Retina (tissue), 1 donor: ENCODE measurements at places on chromosomes 6 and 20.

GRCh38 chr6:1390133-1390945 is 963 bp downstream of the FOXF2 start:
- peak; percentile 80 for DNase-seq

DNA sequence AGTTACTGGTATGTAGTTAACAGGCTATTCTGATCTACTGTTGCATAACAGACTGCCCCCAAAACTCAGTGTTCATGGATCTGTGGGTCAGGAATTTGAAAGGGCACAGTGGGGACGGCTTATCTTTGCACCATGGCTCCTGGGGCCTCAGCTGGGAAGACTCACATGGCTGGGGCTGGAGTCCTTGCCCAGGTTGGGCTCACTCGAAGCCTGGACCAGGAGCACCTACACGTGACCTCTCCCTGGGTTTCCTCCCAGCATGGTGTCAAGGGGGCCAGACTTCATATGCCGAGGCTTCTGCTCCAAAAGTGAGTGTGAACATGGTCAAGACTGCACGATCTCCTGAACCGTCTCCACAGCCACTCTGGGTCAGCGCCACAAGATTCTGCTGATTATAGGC is 11.7 kb downstream of the SYNDIG1 start:
- DNase-seq: no peak

DNA sequence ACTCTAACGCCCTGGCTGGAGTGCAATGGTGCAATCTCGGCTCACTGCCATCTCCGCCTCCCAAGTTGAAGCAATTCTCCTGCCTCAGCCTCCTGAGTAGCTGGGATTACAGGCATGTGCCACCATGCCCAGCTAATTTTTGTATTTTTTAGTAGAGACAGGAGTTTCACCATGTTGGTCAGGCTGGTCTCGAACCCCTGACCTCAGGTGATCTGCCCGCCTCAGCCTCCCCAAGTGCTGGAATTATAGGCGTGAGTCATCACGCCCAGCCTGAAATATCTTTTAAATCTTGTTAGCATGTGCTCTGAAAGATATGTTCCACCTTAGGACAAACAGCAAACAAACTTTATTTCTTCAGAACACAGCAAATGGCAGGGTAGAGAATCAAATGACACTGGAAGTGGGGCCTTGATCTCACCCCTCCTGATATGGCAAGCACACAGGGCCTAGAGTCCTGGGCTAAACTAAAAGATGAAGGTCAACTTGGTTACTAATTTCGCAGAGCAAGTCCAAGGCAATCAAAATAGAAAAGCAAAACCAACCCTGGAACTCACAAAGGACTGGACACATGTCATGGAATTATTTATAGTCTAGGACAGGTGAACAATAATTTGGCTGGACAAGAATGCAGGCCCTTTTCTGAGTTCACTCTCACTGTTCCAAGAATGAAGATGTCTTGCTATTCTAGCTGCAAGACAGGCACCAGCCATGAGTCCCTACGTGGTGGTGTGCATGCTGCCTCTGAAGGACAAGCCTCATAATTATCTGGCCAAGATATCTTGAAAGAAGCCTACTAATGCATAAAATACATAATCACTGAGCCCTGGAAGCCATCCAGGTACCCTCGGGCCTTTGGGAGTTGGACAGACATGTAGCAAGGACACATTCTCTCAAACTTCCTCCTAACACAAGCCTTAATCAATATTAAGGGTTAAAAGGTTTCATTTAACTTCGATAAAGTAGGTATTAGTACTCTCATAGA is 35.6 kb downstream of the B4GALT5 start:
- no peak for DNase-seq

DNA sequence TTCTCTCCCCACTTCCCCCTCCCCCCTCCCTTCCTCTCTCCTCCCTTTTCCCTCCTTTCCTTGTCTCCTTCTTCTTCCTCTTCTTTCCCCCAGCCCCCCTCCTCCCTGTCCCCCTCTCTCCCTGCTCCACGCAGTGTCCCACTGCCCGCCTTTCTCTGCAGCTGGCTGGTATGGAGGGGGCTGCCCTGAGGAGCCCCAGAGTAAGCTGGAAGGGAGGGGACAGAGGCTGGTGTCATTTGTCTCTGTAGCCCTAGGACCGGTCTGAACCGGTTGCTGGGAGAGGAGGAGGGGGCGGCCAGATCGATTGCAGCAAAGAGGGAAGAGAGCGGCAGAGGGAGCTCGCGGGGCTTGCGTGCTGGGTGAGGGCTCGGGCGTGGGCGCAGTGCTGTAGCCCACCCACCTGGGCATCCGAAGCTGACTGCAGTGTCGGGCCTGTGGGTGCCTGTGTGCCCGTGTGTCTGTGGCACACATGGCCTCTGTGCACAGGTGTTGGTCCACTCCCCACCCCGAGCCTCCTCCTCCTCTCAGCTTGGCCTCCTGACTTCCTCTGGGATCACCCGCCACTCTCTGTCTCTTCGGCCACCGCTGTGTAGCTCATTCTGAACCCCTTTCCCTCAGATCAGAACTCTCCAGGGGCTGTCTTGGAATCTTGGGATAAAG is 50.6 kb downstream of the SRC start:
- peak; percentile 96 for DNase-seq

GRCh38 chr6:56815436-56815835 is 139.5 kb upstream of the BEND6 start:
- no peak for DNase-seq

- peak; percentile 2 for DNase-seq
Observed at GRCh38 chr6:141726248-141726647, 406.5 kb upstream of the GJE1 start.

DNA sequence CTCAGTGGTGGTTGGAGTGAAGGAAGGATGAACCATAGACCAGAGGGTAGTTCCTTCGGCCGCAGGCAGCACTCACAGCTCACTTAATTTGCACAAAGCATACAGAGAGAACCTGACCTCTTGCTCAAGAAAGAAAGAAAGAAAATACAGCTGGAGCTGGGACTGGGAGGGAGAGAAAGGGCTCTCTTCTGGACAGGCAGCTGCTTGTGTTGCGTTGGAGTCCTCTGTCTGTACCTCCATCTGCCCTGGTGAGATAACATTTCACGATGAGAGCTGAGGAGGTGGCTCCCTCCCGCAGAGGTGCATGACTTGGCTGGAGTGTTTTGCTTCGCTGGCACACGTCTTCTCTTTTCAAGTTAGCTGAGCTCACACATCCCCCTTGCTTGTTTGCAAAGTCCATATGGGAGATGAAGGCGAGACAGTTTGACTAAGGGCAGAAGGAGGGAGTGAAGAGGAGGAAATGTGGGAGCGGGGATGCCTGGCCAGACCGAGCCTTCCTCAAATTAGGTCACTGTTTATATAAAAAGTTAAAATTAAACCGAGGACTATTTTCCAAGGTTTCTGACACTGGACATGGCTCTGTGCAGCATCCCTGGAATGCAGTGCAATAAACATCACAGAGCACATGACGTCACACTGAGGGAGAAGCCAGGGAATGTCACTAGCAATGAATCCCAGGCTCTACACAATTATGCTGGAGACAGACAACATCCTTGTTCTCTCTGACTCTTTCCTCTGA is 359.4 kb downstream of the CD83 start:
- peak; percentile 32 for DNase-seq

GRCh38 chr6:56766806-56767178 is 124.1 kb upstream of the DST start:
- DNase-seq: no peak

DNA sequence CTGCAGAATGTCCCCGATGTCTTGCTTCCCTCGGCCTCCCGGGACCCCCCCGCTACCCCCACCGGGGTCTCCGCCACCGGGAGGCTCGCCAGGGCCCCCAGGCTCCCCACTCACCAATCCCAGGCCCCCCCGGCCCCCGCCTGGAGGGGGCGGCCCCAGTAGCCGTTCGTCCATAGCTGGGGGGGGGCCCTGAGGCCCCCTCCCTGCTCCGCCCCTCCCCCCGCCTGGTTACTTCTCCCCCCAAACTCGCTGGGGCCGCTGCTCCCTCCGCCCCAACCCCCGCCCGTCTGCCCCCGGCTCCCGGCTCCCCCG is 304 bp downstream of the PBX2 start:
- DNase-seq: no peak

GRCh38 chr20:45407067-45407745 is 883 bp upstream of the DBNDD2 start:
- peak; percentile 71 for DNase-seq

DNA sequence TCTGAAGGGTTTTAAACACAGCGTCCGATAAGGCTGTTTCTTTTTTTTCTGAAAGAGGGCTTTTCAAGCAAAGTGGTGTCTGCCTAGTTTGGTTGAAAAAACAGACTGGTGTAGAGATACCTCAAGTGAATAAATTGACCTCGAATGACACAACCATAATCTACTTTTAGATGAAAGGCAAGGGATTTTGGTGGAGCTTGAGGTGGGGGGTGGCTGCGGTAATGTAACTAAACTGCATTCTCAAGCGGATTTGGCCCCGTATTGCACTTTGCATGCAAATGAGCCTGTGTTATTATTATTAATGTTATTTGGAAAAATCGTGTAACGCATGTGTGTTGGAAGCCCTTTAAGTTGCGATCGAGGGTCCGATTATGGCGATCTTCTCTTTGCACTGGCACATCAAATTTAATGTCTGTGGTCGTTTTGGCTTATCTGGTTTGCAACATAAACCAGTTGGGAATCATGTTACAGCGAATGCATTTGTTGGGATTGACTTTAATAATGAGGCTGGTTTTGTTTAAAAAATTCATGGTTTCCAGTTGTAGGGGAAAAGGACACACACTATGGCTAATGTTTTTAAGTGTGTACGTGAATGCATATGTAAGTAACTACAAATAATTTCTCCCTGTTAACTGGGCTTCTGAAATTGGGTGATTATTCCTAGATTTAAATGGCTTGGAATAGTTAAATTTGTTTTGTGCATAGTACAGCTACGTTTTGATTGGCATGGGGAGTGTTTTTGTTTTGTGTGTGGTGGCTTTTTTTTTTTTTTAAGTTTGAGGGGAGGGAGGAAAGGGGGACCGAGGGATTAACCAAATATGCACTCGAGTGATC is 1.0 kb downstream of the JARID2 start:
- DNase-seq: peak; percentile 29

- DNase-seq: no peak
Observed at GRCh38 chr20:46638134-46638897, 12.9 kb downstream of the SLC13A3 start.

DNA sequence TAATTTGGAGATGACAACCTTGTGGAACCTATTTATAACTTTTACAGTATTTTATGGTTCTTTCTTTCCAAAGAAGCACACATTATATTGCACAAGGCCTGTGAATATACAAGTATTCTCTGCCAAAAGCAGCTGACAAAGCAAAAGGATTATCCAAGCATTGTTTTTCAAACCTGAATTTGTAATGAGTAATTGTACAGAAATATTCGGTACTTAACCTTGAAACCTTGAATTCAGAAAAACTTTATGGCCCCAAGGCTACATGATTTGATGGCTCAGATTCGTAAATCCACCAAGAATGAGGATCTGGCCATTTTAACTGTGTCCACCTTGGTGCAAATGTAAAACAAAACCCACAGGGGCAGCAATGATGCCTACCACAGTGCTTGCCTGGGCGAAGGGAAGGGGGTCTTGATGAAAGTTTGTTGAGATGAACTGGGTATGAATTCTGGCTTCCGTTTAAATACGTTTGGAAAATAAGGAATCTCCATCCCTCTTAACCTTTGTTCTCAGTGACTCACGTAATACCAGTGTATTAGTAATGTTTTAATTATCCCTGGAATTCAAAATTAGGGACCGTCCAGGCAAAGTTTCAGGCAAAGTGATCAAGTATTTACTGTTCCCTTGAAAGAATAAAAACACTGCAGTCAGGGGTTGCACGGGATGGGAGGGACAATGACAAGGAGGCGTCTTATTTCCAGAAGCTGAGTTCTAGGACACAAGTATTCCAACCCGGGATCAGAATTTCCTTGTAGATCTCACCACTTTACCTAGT is 2.7 kb upstream of the RBM24 start:
- no peak for DNase-seq

DNA sequence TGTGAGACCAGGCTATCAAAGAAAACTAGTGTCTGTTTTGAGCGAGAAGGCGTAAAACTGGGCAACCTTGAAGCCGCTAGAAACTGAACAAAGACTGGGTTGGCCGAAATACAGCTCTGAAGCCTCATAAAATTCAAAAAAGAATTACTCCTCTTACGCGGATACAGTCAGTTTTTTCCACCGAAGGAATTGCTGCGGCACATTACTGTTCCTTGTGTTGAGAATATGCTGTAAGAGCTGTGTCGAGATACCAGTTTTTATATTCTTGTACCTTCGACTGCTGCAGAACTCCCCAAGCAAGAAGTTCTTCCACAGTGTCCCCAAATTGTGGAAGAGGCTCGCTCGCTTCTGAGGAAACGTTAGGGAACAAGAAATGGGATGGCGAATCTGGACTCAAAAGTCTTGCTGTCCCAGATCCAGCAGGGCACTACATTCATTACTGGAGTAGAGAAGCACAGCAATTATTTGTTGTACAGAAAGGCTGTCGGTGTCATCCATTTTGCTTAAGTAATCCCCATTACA is 523 bp upstream of the COX7A2 start:
- DNase-seq: no peak

- no peak for DNase-seq
Observed at GRCh38 chr6:71038711-71039344, 82.0 kb upstream of the B3GAT2 start.

GRCh38 chr20:37383229-37383989 is 37.5 kb downstream of the SRC start:
- DNase-seq: no peak

DNA sequence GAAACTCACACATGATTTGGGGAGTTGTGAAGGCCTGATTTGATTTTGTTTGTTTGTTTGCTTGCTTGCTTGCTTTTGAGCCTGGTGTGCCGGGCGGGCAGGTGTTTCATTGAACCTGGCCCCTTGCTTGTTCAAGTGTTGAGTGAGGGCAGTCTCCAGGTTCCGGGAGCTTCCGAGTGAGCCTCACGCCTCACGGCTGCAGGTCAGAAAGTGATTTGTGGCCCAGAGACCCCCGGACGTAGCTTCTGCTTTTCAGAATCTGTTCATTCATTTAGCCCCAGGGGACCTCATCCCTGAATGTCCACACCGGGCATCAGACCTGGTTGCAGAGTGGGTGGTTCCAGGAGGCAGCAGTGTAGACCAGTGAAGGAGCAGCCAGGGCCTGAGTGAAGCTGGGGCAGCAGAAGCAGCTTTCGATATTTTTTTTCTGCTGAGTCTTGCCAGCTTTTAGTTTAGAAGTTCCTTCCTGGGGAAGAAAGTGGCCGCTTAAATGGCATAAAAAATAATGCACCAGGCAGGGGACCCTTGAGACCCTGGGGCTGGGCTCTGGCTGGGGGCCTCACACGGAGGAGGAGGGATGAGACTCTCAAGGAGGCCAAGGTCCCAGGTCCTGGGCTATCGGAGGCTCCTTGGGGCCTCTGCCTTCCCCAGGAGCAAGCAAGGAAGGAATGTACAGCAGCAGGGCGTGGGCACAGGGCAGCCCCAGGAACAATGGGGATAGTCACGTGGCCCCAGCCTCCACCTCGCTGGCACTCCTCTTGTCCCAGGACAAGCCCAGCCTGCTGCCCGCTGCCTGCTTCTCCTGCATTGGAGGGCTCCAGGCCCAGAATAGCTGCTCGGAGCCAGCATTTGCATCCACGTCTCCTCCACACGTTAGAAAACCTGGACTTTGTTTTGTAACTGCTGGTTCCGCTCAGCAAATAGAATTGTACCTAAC is 89.2 kb upstream of the BHLHE23 start:
- DNase-seq: no peak
